RPMI7951 (cell line): ENCODE measurements at places on chromosomes 1 and 21.
A peak's percentile ranks its signal among the peaks of the same experiment; 100 is the strongest.

- no peak for DNase-seq
These were observed 133.3 kb downstream of the IGSF21 start for GRCh38 chr1:18240906-18241305.

DNA sequence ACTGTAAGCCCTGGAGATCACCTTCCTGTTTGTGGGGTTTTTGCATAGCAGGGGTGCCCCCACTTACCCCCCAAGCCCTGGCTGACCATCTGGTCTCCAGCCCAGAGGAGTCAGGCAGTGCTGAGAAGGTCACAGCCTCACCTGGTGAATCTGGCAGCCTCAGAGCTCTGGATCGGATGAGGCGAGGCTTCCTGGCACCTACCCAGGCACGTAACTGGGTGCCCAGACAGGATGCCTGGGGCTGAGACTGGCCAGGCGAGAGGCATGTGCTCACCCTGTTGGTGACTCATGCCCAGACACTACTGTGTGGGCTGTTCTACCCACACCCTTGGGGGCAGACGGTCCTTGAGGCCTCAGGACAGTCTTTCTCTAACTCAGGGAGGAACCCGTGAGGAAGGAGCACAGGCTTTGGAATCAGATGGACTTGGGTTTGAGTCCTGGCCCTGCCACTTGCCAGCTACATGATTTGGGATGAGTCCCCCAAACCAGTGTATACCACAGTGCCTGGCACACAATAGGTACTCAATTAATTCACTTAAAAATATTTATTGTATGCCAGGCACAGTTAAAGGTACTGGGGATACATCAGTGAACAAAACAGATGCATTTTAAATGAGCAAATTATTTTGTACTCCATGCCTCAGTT lies 15.1 kb upstream of the PADI3 start:
- DNase-seq: peak; percentile 100

DNA sequence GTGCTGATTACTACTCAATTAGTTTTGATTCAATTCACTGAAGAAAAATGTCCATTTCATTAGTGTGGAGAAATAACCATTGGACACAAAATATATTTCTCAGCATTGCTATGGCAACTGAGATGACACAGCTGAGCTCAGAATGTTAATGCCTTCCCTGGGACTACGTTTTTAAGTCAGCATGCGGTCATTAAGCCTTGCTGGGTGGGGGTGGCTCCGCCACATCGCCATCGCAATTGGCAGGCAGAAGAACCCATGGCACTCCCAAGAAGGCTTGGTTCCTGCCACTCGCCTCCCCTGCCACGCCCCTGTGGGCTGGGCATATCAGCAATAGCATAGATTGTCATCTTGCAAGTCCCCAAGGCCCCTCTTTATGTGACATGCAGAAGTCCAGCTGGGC lies 256.7 kb upstream of the CAMK1G start:
- DNase-seq: peak; percentile 20

DNA sequence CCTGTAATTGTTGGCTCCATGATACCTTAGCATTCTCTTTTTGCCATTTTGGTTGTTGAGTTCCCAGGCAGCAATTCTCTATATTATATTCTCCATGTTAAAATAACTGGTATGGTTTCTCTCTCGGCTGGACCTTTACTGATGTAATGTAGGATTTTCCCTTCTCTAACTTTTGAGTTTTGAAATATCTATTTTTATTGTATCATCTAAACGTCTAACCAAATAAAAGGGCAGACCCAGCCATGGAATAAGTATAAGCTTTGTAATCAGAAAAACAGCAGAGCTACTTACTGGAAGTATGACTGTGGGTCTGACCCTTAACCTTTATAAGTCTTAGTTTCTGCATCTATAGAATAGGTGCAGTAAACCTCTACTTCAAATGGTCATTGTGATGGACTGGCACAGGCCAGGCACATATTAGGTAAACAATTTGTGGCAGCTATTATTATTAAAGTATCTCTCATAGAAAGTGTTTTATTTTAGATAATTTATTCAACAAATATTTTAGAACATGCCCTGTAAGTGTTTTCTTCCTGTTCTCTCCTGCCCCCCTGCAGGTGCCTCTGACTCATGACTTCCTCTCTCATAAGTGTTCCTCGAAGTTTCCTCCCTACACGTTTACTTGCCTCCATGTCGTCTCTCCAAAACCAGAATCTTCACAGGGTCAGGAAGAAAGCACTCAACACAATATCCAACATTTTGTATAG lies 224.9 kb upstream of the FGGY start:
- no peak for DNase-seq

DNA sequence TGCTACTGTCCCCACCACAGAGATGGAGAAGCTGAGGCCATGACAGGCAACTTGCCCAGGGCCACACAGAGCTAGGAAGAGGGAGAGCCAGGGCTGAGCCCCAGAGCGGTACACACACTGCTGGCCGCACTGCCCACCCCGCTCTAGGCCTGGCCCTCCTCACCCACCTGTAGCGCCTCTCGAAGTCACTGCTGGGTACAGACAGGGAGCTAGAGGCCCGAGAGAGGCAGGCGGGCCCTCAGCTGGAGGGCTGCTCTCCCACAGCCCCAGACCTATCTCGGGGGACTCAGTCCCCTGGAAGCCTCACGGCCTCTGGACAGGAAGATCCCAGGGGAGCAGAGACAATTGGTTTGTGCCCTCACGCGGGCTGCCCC lies 17.3 kb upstream of the PLEKHG5 start:
- no peak for DNase-seq
